A172 (cell line): ENCODE measurements at places on chromosomes 4 and X. TPM values are rescaled to one million over a fixed set of nuclear protein-coding genes. Genes with fewer than 3 reads are reported as not detected.

PPBP gene
- total RNA-seq = not detected in 2 replicates

- DNase-seq = peak; percentile 91
Observed at GRCh38 chrX:47540754-47541538, 20.1 kb upstream of the ARAF start.

GRCh38 chrX:37078434-37078703 is 70.2 kb downstream of the FAM47C start:
- no peak for DNase-seq

GRCh38 chr4:54095110-54095825 is 4.7 kb upstream of the GSX2 start:
- no peak for DNase-seq

PCSK1N gene
- total RNA-seq = 15.3 and 16.5 TPM in 2 replicates

PPP1R3F gene
- 8.0 and 11.1 TPM in 2 replicates for total RNA-seq
